ENCODE measurements at places on chromosomes 4 and X.

GRCh38 chr4:126533146-126533805 is 1099.5 kb upstream of the INTU start:
- DNase-seq, result no peak

GRCh38 chrX:152149648-152150047 is 11.3 kb upstream of the MAGEA10 start:
- DNase-seq, result no peak

DNA sequence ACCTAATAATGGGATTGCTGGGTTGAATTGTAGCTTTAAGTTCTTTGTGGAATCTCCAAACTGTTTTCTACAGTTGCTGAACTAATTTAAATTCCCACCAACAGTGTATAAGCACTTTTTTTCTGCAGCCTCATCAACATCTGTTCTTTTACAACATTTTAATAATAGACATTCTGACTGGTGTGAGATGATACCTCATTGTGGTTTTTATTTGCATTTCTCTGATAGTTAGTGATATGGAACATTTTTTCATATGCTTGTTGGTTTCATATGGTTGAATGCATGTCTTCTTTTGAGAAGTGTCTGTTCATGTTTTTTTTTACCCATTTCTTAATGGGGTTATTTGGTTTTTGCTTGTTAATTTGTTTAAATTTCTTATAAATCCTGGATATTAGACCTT is 1718.9 kb downstream of the C4orf33 start:
- DNase-seq, result no peak

DNA sequence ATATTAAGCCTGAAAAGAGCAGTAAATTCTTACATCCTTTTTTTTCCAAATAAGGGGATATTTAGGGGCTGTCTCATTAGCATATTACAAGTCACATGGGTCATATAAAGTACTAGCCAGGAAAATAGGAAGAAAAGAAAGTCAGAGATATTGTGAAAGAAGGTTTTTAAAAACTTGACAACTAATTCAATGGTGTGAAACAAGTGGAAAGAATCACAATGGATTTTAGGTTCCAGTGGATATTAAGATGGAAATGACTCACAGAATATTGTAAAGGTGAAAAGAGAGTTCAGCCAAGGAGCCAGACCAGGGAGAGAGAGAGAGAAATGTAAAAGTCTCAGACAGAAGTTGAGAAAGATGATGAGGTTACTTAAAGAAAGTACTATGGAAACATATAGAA is 297.2 kb downstream of the IQCM start:
- DNase-seq, result no peak
